ENCODE measurements at places on chromosomes 12 and 14.

DNA sequence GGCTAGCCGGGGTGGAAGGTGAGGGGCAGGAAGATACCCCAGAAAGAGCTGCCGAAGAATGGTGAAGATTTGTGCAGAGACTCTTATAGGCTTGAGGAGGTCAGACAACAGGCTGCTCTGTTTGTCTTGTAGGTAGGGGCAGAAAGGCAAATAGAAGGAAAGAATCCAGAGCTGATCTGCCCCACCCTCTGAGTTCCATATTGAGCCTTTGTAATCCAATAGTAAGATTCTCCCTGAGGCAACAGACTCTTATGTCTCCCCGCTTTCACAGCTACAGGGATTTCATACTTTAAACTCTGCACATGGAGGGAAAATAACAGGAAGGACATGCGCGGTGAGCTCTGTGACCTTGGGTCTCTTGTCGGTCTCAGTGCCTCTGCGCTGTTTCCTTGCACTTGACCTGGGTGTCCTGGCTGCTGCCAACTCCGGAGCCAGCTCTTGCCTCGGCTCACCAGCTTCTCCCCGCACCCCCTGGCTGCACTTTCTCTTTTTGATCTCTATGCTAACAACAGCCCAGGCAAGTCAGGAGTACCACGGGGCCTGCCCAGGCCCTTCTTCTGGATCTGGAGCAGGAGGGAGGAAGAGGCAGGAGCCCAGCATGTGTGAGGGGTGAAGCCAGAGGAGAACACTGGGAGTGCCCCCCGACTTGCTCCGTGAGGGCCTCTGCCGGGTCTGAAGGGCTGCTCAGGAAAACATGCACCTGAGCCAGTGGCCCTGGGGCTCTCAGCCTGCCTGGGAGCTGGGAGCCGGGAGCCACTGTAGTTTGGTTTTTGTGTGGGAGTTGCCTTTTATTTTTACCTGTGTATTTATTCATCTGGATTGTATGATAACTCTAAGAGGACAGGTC is 75.8 kb downstream of the PPP1R36 start:
- DNase-seq = no peak
- H3K27ac ChIP-seq = no peak overlapping the region
- no peaks in the 10 kb centered on the region for H3K36me3 ChIP-seq
- H3K27me3 ChIP-seq = no peaks in the 10 kb centered on the region

DNA sequence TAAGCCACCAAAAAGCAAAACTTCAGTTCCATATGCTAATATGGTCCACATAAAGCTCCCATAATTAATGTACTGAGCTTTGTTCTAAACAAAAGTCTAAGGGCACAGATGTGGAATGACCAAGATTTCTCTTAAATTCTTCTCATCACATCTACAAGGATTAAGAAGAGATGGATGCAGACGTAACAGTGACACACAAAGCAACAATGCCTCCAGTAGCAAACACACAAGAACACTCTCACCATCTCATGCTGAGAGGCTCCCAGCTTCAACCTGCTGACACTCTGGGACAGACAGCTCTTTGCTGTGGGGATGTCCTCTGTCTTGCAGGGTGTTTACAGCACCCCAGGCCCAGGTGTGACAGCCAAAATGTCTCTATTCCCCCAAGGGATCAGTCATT is 48.2 kb downstream of the SETD3 start:
- peaks cover 14% of the 10 kb centered on the region for H3K36me3 ChIP-seq
- H3K27me3 ChIP-seq = no peaks in the 10 kb centered on the region
- H3K4me3 ChIP-seq = no peak overlapping the region

GRCh38 chr14:34213332-34213731 is 248.7 kb downstream of the SPTSSA start:
- H3K36me3 ChIP-seq = no peaks in the 10 kb centered on the region
- H3K27ac ChIP-seq = no peak overlapping the region
- H3K27me3 ChIP-seq = no peaks in the 10 kb centered on the region
- no peak for DNase-seq

DNA sequence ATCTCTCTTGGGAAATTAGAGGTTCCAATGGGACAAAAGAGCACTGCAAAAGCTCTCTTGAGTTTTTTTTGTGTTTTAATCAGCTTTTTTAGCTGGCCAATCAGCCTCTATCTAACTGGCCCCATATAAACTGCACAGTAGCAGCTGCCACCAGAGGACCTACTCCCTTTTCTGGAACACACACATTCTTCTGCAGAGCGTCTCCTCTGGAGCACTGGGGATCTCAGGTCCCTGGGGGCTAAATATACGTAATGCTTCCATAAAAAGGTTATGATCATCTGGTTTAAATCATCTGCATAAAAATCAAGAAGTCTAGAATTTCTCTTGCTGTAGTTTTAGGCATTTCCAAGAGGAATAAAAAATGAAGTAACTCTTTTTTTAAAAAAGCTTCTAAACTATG is 32.3 kb downstream of the TSPAN8 start:
- no peak for DNase-seq
- H3K4me1 ChIP-seq = no peaks in the 10 kb centered on the region
- H3K36me3 ChIP-seq = no peaks in the 10 kb centered on the region
- no peak overlapping the region for H3K27ac ChIP-seq

GRCh38 chr12:13211859-13212664 is 15.5 kb downstream of the EMP1 start:
- no peaks in the 10 kb centered on the region for H3K36me3 ChIP-seq
- H3K4me1 ChIP-seq = peaks cover 11% of the 10 kb centered on the region
- H3K27ac ChIP-seq = no peak overlapping the region
- DNase-seq = peak; percentile 92

GRCh38 chr12:96948782-96949181 is 41.7 kb downstream of the NEDD1 start:
- no peak overlapping the region for H3K27ac ChIP-seq
- peaks cover 7% of the 10 kb centered on the region for H3K4me1 ChIP-seq
- H3K4me3 ChIP-seq = no peak overlapping the region
- H3K36me3 ChIP-seq = no peaks in the 10 kb centered on the region
- DNase-seq = no peak

GRCh38 chr14:75702616-75703261 is 41.7 kb downstream of the TTLL5 start:
- H3K4me1 ChIP-seq = no peaks in the 10 kb centered on the region
- DNase-seq = no peak
- H3K27ac ChIP-seq = no peak overlapping the region

DNA sequence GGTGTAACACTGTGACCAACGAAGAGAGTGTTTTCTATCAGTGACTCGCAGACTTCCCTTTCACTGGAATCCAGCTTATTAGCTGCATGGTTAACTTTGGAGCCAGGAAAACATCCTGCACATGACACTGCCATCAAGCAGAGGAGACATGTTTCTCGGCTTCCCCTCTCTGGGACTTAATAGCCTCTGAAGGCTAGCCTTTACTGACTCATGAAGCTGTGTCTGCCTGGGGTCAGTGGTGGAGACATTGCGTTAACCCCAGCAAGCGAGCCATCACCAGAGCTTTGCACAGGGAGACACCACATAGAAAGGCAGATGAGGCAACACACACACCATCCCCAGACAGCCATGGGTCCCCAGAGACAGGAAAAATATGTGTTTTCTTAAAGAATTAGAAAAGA is 126.9 kb upstream of the PRICKLE1 start:
- no peak overlapping the region for H3K4me3 ChIP-seq
- DNase-seq = no peak
- H3K4me1 ChIP-seq = no peaks in the 10 kb centered on the region
- no peaks in the 10 kb centered on the region for H3K27me3 ChIP-seq

DNA sequence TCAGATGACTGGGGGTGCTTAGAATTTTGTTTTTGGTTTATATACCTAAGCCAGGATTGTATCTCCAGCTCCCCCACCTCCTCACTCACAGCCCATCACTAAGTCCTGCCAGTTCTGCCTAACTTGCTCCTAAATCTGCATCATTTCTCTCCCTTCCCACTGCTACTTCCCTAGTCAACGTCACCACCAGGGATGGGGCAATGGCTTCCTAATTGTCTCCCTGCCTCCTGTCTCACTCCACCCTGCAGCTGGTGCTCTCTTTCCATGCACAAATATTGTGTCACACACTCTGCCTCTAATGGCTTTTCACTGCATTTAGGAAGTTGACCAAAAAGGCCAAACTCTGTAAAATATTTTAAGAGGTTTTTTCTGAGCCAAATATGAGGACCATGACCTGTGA is 11.5 kb downstream of the OAS2 start:
- H3K4me3 ChIP-seq = 0 out of 2 replicates have a peak overlapping the region, but pooled peaks have one; percentile 15
- H3K4me1 ChIP-seq = peaks cover 22% of the 10 kb centered on the region
- no peaks in the 10 kb centered on the region for H3K36me3 ChIP-seq

DNA sequence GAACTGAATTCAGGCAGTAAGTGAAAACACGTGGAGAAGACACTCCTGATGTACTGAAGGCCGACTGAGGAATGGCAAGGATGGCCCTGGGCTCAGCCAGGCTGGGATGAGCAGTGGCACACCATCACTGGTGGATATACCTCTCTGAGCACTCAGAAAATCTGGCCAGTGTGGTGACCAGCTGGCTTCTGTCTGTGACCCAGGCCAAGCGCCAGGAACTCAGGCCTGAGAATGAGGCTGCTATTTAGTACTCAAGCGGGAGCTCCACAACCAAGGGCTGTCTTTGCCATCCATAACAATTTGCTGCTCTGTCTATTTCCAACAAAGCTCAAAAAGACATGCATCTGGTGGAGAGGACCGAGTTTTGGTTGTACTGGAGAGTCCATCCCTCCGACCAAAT is 586.3 kb downstream of the BCL11B start:
- H3K27ac ChIP-seq = no peak overlapping the region
- no peaks in the 10 kb centered on the region for H3K4me1 ChIP-seq

DNA sequence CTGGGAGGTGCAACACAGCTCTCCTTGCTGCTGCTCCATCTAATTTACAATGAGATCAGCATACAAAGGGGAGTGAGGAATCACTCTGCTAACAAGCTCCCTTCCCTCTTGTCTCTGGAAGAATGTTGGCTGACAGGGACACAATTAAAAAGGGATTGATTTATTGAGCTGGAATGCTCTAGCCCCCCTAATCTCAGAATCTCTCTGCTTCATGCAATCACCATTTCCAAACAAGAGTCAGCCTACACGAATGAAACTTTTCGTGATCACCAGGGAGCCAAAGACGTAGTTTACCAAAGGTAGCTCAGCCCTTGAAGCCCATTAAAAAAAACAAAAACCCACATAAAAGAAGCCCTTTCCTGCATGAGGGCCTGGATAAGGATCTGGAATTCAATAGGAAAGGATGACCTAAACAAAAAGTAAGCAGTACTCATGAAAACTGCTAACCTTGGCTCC is 223.8 kb downstream of the C12orf75 start:
- H3K27ac ChIP-seq = no peak overlapping the region
- no peak overlapping the region for H3K4me3 ChIP-seq
- no peaks in the 10 kb centered on the region for H3K36me3 ChIP-seq
- no peaks in the 10 kb centered on the region for H3K4me1 ChIP-seq
- no peaks in the 10 kb centered on the region for H3K27me3 ChIP-seq

GRCh38 chr12:65795453-65795852 is 28.8 kb upstream of the HMGA2 start:
- H3K36me3 ChIP-seq = no peaks in the 10 kb centered on the region
- H3K4me1 ChIP-seq = peaks cover 26% of the 10 kb centered on the region
- no peak for DNase-seq
- H3K27me3 ChIP-seq = no peaks in the 10 kb centered on the region

- no peaks in the 10 kb centered on the region for H3K27me3 ChIP-seq
- H3K36me3 ChIP-seq = no peaks in the 10 kb centered on the region
- H3K4me1 ChIP-seq = 0 out of 2 replicates have a peak, but pooled peaks cover 3% of the 10 kb centered on the region
- H3K4me3 ChIP-seq = no peak overlapping the region
Observed at GRCh38 chr14:25484235-25484634, 434.3 kb upstream of the STXBP6 start.

DNA sequence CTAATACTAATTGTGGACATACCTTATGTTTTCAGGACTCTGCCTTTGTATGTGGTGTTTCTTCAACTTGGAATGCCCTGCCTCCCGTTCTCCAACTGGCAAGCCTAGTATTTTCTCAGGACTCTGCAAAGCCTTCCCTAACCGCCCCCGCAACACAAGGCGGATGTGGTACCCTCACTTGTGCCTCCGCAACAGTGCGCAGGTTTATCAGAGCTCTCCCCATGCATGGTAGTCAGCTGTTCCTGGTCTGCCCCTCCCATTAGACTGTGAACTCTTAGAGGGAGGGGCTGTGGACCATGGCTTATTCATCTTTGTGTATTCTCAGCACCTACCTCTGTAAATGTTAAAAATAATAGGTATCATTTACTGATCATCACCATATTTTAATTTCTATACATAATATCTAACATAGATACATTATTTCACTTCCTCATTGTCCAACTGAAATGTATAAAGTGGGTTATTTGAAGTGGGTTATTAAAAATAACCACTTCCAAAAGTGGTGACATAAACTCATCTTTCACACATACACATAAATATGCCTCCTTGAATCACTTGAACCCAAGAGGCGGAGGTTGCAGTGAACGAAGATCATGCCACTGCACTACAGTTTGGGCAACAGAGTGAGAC is 9.0 kb downstream of the LPAR5 start:
- 0 out of 2 replicates have a peak, but pooled peaks cover under 1% of the 10 kb centered on the region for H3K27me3 ChIP-seq
- H3K4me3 ChIP-seq = no peak overlapping the region
- no peak for DNase-seq
- H3K36me3 ChIP-seq = no peaks in the 10 kb centered on the region
- H3K4me1 ChIP-seq = no peaks in the 10 kb centered on the region

DNA sequence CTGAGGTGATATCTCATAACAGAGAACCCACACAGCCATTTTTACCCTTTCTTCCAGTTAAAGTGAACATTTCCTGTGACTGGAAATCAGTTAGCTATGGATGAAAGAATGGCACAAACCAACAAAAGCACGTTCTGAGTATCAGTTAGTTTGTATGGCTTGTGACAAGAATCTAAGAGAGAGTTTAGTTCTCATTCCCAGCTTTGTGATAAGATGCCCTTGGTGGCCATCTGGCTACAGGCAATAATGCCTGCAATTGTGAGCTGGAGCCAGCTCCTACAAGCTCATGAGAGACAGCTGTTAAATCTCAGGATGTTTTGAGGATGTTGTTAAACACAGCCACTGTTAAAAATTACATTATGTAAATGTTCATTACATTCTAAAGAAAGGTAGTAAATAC is 122.0 kb upstream of the FRMD6 start:
- no peak overlapping the region for H3K27ac ChIP-seq
- H3K4me3 ChIP-seq = no peak overlapping the region
- no peaks in the 10 kb centered on the region for H3K36me3 ChIP-seq
- H3K27me3 ChIP-seq = no peaks in the 10 kb centered on the region

- no peaks in the 10 kb centered on the region for H3K36me3 ChIP-seq
- H3K27ac ChIP-seq = no peak overlapping the region
- no peak for DNase-seq
- no peak overlapping the region for H3K4me3 ChIP-seq
Observed at GRCh38 chr14:87405563-87405962, 587.4 kb downstream of the GALC start.

- H3K36me3 ChIP-seq = no peaks in the 10 kb centered on the region
- H3K27me3 ChIP-seq = no peaks in the 10 kb centered on the region
- DNase-seq = no peak
Observed at GRCh38 chr14:94517248-94517640, 8.0 kb upstream of the SERPINA12 start.

DNA sequence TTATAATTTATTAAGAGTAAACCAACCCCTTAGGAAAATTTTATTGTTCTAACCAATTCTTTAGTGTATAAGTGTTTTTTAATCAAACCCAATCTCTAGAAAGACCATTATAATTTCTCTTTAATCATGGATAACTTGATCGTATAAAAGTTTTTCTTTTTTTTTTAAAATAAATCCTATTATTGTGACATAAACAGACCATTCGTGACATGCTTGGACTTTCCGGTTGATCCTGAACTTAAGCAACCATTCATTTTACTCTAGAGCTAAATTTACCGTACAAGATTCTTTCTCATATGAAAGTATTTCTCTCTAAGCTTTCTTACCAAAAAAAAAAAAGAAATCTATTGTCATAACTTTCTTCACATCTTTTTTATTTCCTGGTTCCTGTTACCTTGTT is 32.6 kb upstream of the SLC38A4 start:
- peaks cover 11% of the 10 kb centered on the region for H3K36me3 ChIP-seq
- no peak overlapping the region for H3K27ac ChIP-seq
- H3K4me3 ChIP-seq = no peak overlapping the region

Data from GM23338 (cell line).